ENCODE measurements at places on chromosomes 4 and X.

DNA sequence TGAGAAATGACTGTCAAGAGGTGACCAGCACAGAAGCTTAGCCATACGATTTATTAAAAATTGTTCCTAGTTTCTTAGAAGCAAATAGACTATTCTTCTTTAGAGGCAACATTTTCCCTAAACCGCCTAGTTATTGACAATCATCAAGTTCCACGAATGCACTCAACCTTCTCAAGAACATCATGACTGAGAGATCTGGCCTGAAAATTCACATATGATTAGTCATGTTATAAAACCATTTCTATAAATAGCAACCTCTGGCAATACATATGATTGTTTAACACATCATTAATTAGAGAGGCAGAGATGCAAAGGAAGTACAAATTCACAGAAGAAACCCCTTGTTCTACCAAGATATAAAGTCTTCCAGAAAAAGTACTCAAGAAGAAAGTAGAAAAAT is 6.7 kb downstream of the NUP62CL start:
- DNase-seq = no peak

- no peak for DNase-seq
Measured at GRCh38 chr4:186118582-186118981, 14.1 kb downstream of the FAM149A start.

- DNase-seq = no peak
Measured at GRCh38 chr4:115272594-115272993, 159.2 kb upstream of the NDST4 start.

GRCh38 chrX:48802905-48803200 is 986 bp downstream of the HDAC6 start:
- no peak for DNase-seq

- peak; percentile 86 for DNase-seq
Measured at GRCh38 chr4:4555916-4556315, 14.1 kb upstream of the STX18 start.

GRCh38 chrX:5474282-5474681 is 754.4 kb downstream of the NLGN4X start:
- DNase-seq = no peak

DNA sequence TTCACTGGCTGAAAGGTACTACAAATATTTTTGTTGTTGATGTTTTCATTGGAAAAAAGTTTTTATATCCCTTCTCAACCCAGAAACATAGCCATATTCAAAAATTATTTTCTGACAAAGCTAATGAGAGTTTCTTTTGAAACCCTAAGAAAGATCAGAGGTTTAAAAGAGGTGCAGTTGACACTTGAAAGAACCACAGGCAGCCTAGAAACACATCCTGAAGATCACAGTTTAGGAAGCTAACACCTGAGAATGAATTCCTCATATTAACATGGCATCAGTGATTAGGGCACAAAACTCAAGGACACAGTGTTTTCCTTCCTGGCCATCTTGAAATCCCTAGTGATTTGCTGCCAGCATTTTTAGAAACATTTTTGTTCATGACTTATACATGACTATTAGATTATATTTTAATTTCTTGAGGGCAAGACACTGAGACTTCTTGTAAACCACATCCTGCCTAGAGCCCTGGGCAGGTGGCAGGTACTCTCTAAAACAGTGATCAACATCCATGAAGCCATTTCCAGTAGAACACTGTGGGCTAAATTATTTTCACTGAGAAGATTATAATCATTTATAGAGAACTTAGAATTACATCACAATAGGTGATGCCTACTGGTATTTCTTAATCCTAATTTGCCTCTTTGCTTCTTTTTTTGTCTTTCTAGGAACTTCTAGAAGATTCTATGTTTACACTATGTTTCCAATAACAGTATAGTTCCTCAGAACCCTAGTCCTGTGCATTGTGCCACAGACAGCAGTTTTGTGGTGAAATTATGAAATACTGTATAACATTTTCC is 80.0 kb downstream of the ARSJ start:
- DNase-seq = no peak

DNA sequence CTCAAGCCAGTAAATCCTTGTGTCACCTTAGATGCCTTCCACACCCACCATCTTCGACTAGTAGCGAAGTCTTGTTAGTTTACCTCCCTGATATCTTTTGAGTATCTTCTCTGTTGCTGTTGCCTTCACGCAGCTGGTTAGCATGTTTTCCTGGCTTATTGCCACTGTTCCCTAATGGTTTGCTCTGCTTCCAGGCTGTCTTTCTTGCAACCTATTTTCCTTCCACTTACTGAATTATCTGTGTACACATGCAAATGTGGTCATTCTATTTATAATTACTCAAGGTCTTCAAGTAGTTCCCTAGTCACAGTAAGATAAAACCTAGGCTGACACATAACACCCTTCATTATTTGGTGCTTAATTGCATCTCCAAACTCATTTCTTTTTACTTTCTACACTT is 89.5 kb downstream of the UGT8 start:
- no peak for DNase-seq

GRCh38 chr4:74161666-74162450 is 3.9 kb downstream of the MTHFD2L start:
- peak; percentile 4 for DNase-seq

DNA sequence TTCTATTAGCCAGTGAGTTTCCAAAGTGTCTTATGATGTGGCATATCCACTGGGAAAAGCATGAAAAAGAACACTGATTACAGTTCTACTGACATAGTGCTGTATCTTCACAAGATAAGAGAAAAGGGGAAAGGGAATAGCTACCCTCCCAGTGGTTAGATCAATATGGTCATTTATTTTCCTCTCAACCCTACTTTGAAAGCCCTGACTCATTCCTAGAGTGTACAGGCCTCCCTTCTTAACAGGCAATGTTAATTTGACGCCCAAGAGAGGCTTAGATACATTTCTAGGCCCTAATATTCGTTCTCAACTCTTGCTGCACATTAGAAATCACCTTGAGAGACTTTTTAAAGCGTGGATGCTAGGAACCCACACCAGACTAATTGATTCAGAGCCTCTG is 20.4 kb upstream of the BRS3 start:
- no peak for DNase-seq

DNA sequence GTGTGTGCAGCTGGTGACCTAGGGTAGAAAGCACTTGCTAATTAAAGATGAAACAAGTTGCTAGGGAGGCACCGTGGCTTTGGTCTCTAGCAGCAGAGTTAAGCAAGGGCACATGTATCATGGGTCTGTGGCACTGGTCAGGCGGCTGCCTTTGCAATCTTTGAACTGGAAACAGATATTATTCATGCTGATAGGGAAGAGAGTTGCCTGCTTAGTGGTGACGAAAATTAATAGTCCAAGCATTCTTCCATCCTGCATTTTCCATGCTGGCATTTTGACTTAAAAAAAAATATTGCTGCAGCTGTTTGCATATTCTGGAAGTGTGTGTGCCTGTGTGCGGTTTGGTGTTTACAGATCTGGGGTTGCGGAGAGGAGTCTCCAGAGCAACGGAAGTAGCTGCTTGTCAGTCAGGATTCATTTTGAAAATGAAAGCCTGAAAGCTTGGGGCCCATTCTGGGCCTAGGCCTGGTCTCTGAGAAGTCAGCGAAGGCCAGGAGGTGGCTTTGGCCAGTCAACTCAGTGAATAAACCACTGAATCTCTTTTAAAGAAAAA is 2.3 kb upstream of the SOWAHD start:
- no peak for DNase-seq

DNA sequence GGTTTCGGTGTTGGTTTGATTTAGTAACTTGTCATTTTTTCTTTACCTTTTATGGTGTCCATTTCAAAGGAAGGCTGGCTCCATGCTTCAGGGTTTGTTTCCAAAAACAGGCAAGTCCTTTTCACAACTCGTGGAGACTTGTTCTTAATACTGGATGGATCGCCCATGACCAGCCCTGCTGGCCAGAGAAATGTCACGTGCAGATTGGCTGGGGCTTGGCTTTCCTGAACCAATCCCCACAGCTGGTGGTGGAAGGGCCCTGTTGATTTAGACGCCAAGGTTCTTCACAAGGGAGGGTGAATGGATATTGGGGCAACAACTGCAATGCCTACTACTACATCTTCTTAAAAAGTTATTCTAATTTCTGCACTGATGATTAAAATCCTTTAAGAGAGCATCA is 92.6 kb downstream of the SHROOM3 start:
- DNase-seq = no peak
